Endodermal cell (in vitro differentiated cells): ENCODE measurements at places on chromosomes 2 and 18. TPM values are rescaled to one million over a fixed set of nuclear protein-coding genes. Genes with fewer than 3 reads are reported as not detected.

The POTEC gene
- total RNA-seq, result not detected in 2 replicates

The NYAP2 gene
- not detected in 2 replicates for total RNA-seq

GRCh38 chr2:150472511-150472899 lies 15.0 kb downstream of the RND3 start:
- no peak overlapping the region for H3K4me3 ChIP-seq
- H3K27ac ChIP-seq, result no peak overlapping the region
- H3K4me1 ChIP-seq, result no peaks in the 10 kb centered on the region
- no peak for DNase-seq

DNA sequence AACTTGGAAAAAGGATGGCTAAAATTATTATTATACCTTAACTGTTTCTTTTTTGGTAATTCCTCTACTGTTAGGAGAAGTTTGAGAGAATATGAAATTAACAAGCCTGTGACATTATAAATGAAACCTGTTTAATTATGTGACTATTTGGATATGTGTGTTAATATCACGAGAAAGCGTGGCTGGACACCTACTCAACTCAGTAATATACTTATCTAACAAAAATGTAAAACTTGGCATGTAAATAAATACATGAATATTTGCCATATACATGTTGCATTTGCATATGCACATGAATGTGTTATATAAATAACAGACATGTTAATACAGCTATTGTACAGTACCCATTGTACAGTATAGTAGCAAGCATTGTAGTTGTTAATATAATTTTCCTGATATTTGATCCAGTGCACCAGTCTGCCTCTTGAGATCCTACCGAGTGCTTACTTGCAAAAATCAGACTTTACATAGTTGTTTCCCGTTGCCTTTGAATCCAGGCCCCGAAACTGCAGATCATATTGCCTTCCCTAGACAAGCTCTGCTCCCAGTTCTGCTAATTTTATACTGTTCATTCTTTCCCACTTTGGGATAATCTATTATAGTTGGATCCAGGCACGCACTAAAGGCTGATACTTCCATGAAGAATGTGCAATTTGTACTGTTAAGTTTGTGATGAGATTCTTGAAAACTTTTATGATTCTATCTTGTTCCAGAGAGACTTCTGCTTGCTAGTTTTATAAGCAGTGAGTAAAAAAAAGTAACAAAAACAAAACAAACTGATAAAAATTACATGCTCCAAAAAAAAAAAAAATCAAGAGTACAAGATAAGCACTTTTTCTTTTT lies 395.6 kb downstream of the ARHGAP15 start:
- no peaks in the 10 kb centered on the region for H3K4me1 ChIP-seq
- H3K27me3 ChIP-seq, result no peaks in the 10 kb centered on the region
- no peak overlapping the region for H3K4me3 ChIP-seq
- H3K27ac ChIP-seq, result no peak overlapping the region
- H3K36me3 ChIP-seq, result no peaks in the 10 kb centered on the region

GRCh38 chr2:241797441-241798080 lies 11.4 kb upstream of the NEU4 start:
- no peaks in the 10 kb centered on the region for H3K36me3 ChIP-seq
- H3K4me3 ChIP-seq, result no peak overlapping the region
- no peak overlapping the region for H3K27ac ChIP-seq
